ENCODE measurements at places on chromosomes 4 and X.

DNA sequence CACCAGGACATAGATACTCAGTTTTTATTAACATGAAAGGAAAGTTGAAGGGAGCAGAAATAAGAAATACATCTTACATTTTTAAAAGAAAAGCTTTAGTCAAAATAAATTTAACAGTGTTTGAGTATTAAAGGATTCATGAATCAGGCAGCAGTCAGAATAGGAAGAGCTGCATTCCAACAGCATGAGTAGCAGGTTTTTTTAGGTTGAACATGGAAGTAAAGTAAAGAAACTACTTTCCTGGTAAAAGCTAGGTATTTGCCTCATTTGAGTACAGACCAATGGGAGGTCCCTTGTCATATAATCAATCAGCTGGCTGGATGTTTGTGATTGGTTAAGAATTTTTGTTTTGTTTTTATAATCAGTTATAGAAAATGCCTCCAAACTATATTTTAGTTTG is 645.9 kb upstream of the INTU start:
- no peak for DNase-seq

- DNase-seq = no peak
Measured at GRCh38 chr4:156493858-156494257, 477.7 kb downstream of the PDGFC start.

- no peak for DNase-seq
Measured at GRCh38 chr4:186082221-186082620, 13.3 kb downstream of the TLR3 start.

DNA sequence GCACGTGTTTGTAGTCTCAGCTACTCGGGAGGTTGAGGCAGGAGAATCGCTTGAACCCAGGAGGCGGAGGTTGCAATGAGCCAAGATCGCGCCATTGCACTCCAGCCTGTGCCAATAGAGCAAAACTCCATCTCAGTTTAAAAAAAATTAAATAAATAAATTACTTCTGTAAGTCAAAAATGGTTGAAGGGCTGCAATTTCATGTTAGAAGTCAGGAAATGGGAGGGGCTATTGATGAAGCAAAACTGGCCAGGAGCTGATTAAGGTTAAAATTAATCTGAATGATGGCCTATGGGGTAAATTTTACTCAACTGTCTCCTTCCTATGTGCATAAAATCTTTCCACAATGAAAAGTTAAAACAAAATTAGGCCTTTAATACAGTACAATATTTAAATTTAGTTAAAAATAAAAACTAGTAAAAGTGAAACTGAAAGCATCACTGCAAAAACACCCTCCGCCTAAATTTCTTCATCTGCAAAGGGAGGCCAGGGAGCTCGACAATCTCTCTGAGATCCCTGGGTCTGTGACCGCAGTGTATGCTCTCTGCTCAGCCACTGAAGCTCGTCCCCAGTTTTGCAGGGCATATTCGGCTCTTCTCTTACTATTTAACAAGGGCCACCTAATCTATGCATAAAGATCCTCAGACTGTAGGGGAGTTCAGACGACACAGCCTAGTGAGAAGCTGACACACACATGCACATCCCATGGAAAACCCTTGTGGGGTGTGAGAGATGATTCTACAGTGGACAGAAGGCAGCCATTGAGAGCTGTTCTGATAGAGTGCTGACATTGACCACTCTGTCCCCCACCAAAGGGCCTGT is 57.2 kb downstream of the IRF2 start:
- DNase-seq = no peak

DNA sequence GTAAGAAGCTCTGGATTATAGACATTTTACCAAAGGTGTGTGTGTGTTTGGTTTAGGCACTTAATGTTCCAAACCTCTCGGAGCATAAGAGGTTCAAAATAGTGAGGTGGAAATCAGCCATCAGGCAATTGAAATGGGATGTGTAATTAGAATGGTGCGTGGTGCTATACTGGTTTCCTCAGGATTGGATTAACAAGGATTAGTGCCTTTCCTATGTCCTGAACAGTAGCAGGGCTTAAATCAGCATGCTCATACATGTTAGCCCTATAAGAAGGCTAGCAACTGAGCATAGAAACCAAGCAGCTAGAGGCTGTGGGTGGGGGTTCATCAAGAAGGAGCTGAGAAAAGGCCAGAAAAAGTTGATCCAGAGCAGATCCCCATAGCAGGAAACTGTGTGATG is 256.8 kb upstream of the CXXC4 start:
- DNase-seq = no peak

DNA sequence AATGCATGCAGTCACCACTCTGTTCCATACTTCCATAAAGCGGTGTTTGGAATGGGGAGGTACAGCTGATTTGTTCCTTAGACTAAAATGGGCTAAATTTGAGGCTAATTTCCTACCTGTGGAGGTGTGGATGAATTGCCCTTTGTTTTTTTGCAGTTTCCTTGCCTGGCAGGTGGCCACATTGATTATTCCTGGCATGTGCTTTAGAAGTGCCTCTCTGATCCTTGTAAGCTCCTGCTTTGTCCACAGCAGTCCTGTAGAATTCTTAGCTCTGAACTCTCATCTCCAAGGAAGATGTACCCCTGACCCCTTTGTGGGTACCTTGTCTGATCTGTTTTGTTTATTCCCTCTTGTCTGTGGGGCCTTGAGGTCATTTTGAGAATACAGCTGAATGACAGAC is 136.8 kb downstream of the ADGRL3 start:
- DNase-seq = no peak

DNA sequence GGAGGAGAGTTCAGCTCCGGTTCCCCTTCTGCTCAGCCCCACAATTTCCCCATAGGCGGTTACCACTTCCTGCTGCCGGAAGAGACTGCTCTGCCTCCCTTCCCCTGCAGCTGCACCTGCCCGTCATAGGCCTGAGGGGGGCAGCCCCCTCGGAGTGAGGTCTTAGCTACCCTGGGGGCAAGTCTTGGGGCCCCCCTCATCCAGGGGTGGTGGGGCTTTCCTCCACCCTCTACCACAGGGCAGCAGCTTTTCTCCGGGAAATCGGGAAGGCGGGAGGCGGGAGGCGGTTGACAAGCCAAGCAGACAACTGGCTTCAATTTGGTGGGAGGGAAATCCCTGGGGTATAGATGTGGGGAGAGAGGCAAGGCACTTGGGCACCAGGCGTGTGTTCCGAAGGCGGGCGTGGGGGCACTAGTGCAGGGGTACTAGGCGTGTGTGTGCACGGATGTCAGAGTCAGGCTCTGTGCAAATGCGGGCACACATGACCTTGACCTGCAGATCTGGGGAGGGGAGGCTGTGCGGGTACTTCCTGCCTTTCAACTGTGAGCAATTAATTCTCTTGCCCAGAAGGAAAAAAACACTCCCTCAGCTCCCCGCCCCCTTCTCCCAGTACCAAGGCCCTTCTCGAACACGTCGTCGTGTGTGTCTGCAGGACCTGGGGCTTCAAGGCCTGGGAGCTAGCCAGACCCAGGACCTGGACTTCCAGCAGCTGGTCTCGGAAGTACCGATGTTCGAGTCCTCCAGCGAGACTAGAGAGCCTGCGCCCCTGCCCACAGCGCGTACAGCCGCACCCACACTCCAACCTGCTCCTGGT is 1.0 kb upstream of the ARHGAP4 start:
- DNase-seq = no peak

DNA sequence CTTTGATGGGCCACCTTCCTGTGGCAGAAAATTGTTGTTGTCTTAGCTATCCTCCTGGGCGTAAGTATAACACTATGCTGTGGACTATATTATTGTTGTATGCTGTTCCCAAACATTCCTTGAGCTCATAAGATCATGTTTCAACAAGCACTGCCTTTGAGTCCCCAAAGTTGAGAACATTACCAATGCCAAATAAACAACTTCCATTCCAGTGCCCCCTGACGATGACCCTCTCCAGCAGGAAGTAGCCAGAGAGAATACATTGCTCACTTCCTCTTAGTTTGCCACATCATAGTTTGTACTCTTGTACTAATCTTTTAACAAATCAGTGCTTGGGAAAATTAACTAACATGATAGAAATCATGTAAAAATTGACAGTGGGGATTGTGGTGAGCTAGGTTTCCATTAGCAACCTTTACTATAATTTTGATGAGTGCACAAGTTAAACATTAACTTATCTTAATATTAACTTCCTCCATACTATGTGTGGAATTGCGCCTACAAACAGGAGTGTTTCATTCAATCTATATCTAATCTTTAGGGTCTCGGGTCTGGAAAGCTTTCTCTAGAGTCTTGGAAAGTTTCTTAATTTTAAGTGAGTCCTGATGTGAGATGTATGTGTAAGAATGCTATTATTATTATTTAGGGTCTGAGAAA is 20.3 kb upstream of the DHX15 start:
- DNase-seq = no peak

DNA sequence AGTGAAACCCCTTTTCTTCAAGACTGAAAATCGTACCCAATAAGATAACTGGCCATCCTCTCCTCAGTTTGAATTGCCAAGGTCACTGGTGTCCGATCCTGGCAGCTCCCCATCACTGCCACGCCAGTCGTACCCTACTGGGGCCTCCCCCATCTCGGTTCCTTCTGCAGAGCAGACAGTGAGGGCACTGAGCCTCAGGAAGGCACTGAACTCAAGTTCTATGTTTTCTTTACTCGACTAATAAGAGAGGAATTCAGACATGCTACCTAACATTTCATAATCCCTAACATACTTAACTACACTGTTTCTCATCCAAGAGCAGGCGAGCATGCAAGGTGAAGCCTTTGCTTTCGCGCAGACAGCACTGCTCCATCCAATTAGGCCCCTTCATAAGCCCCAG is 23.4 kb downstream of the ZFYVE28 start:
- DNase-seq = no peak

GRCh38 chrX:76183289-76184049 is 10.6 kb downstream of the PBDC1 start:
- no peak for DNase-seq

DNA sequence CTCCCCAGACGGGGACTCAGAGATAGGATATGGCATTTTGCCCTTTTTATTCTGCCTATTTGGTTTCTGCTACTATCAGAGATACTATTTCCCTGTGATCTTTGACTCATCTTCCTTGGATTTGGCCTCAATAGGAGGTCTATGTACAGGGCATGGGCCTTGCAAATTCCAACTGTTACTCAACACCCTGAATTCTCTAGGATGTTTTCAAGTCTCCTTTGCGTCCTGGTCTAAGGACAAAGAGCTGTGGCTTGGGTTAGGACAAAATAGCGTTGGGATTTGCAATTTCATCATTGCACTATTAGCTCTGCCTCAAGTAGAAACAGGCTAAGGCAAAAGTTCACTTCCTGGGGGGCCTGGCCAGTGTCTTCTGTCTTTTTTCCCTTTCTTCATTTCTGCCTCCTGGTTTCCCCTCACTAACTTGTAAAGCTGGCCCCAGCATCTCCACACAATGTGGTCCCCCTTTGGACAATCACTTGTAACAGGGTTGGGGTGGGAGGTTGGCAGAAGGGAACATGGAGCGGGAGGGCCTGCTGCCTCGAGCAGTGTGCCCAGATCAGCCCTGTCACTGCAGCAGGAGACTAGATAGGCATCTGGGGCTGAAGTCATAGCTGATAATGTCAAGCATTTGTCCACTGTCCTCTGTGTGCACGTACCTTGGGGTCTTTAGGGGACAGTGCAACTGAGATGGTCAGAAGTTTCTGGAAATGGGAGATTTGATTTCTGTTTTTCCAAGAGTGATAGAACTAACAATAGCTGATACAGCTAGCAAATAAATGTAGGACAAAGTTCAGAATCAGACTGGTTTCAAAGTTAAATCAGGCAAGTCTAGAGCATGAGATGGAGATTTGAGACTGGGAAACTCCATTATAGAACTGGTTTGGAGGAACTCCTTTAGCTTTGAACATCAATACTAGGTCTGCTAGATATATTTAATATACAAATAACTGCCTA is 25.8 kb upstream of the STBD1 start:
- DNase-seq = no peak

DNA sequence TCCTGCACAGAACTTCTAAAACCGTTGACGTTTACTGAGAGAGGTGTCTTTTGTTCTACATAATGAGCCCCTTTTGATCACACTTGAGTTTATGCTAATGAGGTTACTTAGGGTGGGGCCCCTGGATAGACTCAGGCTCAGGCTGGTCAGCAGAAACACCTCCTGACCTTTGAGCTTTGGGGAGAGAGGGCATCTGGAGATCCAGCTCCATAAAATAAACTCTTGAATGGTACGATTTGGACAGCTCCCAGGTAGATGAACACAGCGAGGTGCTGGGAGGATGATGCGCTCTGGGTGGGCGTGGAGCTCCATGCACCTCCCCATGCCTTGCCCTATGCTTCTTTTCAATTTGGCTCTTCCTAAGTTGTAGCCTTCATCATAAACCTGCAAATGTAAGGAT is 52.0 kb downstream of the ENOPH1 start:
- DNase-seq = no peak

DNA sequence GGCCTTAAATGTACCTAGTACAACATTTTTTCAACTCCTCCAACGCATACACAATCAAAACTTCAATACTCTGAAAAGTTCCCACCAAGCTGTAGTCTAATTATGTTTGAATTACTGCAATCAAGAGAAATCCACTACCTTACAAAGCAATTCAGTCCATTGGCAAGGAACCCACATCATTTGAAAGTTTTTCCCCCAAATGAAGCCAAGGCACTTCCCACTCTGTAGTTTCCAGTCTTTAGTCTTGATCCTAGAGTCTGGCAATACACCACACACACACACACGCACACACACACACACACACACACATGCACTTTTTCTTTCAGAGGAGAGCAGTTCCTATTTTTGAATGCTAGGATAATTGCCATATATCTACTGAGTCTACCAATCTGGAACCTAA is 79.6 kb downstream of the ANTXR2 start:
- DNase-seq = no peak

GRCh38 chrX:106608016-106608415 is 3.8 kb upstream of the RADX start:
- no peak for DNase-seq

DNA sequence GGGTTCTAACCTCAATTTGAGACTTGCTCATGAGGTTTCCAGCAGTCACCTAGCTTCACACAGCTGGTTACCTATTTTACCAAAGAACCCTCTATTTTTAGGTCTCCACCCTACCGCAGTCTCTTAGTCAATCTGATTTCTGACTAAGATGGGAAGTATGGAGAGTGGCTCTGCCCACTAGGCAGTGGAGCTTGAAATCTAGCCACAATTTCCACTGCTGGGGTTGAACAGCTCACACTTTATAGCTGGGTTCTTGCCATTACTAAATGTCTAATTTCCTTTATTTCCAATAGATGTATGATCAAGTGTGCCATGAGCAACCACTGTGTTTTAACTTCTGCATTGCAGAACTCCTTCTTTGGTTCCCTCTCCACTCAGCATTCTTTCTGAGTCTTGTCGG is 43.1 kb downstream of the GASK1B start:
- DNase-seq = no peak

DNA sequence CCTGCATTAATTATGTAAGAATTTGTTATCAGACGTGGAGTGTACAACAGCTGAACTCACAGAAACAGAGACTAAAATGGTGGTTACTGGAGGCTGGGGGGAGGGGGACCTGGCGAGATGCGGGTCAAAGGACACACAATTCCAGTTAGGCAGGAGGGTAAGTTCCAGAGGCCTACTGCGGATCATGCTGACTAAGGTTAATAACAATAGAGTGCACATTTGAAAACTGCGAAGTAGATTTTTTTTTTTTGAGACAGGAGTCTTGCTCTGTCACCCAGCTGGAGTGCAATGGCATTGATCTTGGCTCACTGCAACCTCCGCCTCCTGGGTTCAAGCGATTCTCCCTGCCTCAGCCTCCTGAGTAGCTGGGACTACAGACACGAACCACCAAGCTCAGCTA is 7.6 kb downstream of the AGA start:
- no peak for DNase-seq

GRCh38 chrX:116827063-116827462 is 364.3 kb upstream of the CT83 start:
- DNase-seq = no peak
